ENCODE measurements at places on chromosomes 6 and 20. TPM values are rescaled to one million over a fixed set of nuclear protein-coding genes. Genes with fewer than 3 reads are reported as not detected.

The PBOV1 gene
- polyA plus RNA-seq, result not detected

The BCAS1 gene
- polyA plus RNA-seq, result 6.3 TPM

The CPNE5 gene
- 2.4 TPM for polyA plus RNA-seq

The AVP gene
- polyA plus RNA-seq, result not detected

The ESF1 gene
- polyA plus RNA-seq, result 8.1 TPM

The ZSCAN9 gene
- polyA plus RNA-seq, result 7.0 TPM

The KIAA1755 gene
- polyA plus RNA-seq, result 3.3 TPM

The BCAS4 gene
- 5.6 TPM for polyA plus RNA-seq

The SESN1 gene
- 20.7 TPM for polyA plus RNA-seq

The PTP4A1 gene
- polyA plus RNA-seq, result 19.4 TPM

The RAET1G gene
- polyA plus RNA-seq, result not detected

The ID1 gene
- 585 TPM for polyA plus RNA-seq

The SLCO4A1 gene
- 14.7 TPM for polyA plus RNA-seq

The NRSN1 gene
- not detected for polyA plus RNA-seq

The EBF4 gene
- polyA plus RNA-seq, result 15.0 TPM

The CITED2 gene
- polyA plus RNA-seq, result 32.7 TPM

The CGA gene
- not detected for polyA plus RNA-seq

The PRKN gene
- 2.0 TPM for polyA plus RNA-seq

The RSPH3 gene
- polyA plus RNA-seq, result 3.8 TPM

The MROH8 gene
- 1.8 TPM for polyA plus RNA-seq

The EYA4 gene
- 0.25 TPM for polyA plus RNA-seq

The MYLK4 gene
- 0.43 TPM for polyA plus RNA-seq

The C6orf52 gene
- polyA plus RNA-seq, result 2.8 TPM

The CLDN20 gene
- polyA plus RNA-seq, result not detected

The FBXO30 gene
- polyA plus RNA-seq, result 2.6 TPM

The SUMO4 gene
- polyA plus RNA-seq, result not detected

The APMAP gene
- polyA plus RNA-seq, result 14.4 TPM

The HLA-DQB2 gene
- polyA plus RNA-seq, result not detected

The FAM184A gene
- polyA plus RNA-seq, result 2.6 TPM

The SIRPB2 gene
- polyA plus RNA-seq, result 0.92 TPM

The RIMS4 gene
- 1.7 TPM for polyA plus RNA-seq

The NRN1 gene
- polyA plus RNA-seq, result 3.0 TPM

The SFTA2 gene
- polyA plus RNA-seq, result 10.2 TPM

The RAMACL gene
- polyA plus RNA-seq, result 0.46 TPM

The CD40 gene
- polyA plus RNA-seq, result 8.4 TPM
